ENCODE measurements at places on chromosomes 4 and X. TPM values are rescaled to one million over a fixed set of nuclear protein-coding genes. Genes with fewer than 3 reads are reported as not detected.

DNA sequence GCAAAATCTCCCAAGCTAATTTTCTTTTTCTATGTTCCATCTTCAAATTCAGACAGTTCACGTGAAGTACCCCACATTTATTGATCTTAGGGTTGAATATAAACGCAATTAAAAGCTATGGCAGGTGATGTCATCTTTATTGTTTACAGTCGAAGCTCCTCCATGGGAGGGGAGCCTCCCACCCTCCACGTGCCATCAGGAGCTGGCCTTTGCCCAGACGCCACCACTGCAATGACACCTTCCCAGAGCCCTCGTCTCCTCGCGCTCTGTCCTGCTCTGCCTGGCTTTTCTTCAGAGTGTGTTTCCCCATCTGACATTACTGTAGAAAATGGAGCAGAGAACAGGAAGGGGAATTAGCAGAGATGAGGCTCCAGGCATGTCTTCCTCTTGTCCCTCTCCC is 18.8 kb upstream of the CYP4V2 start:
- no peak for DNase-seq

The MAP7D2 gene
- 5.1 TPM for polyA plus RNA-seq

GRCh38 chr4:113447061-113447460 is 314.5 kb downstream of the CAMK2D start:
- no peak for DNase-seq

The MAOB gene
- 51.0 TPM for polyA plus RNA-seq
